NCI-H1436 (cell line): ENCODE measurements at places on chromosomes 16 and 17.

DNA sequence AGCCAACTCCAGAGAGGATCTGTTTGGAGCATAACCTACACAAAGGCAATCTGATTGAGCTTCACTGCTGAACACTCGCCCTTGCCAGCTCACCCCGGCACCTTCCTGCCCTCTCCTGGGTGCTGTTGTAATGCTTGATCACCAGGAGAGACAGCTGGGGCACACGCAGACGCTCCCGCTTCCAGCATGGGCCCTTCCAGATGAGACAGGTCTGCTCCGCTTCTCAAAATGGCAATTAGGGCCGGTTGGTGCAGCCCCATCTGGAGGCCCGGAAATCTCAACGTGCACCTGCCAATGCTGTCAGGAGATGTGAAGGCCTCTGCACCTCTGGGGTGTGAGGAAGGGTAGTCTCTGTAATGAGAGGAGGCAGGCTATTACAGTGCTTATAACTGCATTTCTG, 206.1 kb downstream of the ABCC12 start:
- no peak for DNase-seq

DNA sequence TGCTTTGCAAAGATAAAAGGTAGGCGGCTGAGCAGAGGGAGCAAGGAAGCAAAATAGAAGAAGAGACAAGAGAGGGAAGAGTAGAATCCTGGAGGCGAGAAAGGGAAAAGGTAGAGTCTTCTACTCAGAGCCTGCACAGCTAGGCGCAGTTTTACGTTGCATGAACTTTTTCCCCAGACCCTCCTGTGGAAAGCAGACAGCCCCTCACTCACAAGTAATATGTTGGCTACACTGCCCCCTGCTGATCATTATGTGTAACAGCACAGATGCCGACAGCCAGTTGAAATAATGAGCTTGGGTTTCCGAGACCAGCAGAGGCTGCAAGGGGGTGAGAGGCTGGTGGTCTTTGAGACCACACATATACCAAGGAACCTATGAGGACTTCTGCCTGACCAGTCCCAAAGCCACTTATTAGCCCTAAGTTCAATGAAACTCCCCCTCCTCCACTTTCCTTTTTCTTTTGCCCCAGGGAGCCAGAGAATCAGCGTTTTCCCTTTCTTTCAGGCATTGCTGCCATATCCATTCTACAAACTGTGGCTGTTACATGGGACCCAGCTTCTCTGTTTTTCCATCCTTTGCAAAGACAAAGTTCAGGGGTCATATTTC, 22.5 kb upstream of the CMTR2 start:
- peak; percentile 6 for DNase-seq

- no peak for DNase-seq
These were observed 36.1 kb upstream of the ALOX12 start for GRCh38 chr17:6959700-6960099.

GRCh38 chr17:55444471-55445441, 23.1 kb upstream of the MMD start:
- no peak for DNase-seq

DNA sequence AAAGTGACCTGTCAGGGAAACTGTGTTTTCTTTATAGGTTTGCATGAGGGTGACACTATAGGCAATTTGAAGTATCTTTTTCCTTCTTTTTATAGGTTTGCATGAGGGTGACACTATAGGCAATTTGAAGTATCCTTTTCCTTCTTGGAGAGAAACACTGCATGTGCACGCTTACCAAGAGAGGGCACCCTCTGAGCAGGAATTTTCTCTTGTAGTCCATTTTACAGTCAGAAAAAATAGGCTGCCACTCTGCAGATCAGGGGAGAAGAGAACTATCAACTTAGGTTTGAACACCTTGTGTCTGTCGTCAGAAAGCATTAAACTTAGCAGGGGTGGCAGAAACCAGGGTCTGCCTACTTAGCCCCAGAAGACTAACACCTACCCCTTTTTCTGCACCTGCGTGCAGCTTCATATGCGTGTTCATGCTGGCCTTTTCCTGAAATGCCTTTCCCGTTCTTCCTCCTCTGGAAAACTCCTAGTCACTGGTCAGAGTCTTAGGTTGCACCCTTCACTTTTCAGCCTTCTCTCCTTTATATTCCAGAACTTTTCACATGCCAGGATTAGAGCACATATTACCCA, 16.4 kb upstream of the SMIM36 start:
- DNase-seq: no peak

DNA sequence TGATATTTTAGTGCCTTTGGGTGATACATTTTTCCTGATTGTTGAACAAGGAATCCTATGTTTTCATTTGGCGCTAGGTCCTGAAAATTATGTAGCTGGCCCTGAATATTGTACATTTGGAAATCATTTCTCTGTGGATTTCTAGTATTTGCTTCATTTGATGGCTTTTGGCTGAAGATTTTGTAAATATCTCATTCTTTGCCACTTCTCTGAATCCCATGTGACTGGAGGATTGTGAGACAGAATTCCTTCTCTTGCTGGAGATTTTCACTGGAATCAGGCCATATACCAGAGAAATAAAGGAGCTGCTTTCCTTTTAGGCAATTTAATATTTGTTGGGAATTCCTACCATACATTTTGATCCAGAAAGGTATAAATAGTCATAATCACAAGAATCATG, 8.6 kb downstream of the KRT28 start:
- no peak for DNase-seq

- peak; percentile 55 for DNase-seq
These were observed 187.0 kb downstream of the CCDC182 start for GRCh38 chr17:57557834-57558681.

DNA sequence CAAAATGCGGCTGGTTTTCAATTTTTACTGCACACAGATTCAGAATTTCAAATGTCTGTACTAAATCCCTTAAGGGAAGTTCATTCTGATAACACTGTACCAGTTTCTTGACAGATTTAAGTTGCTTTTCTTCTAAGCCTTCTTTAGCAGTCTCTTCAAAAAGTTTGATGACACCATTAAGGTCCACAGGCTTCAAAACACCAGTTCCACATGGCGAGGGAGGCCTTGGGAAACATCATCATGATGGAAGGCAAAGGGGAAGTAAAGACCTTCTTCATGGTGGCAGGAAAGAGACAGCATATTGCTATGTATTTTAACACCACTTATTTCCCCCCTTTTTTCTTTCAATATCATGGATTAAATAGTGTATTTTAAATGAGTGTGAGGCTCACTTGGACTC, 24.5 kb downstream of the NLRC5 start:
- no peak for DNase-seq

GRCh38 chr16:59046335-59046734, 312.2 kb upstream of the GOT2 start:
- no peak for DNase-seq
